HS-27A (cell line): ENCODE measurements at places on chromosomes 16 and 17.

GRCh38 chr16:3592559-3592958, 15.4 kb upstream of the NLRC3 start:
- no peak for DNase-seq

- DNase-seq: no peak
These were observed 141.1 kb downstream of the NTN1 start for GRCh38 chr17:9162275-9162985.

- DNase-seq: no peak
These were observed 76.2 kb upstream of the KSR1 start for GRCh38 chr17:27379888-27380533.

GRCh38 chr17:68711858-68712257, 110.7 kb upstream of the FAM20A start:
- DNase-seq: no peak

DNA sequence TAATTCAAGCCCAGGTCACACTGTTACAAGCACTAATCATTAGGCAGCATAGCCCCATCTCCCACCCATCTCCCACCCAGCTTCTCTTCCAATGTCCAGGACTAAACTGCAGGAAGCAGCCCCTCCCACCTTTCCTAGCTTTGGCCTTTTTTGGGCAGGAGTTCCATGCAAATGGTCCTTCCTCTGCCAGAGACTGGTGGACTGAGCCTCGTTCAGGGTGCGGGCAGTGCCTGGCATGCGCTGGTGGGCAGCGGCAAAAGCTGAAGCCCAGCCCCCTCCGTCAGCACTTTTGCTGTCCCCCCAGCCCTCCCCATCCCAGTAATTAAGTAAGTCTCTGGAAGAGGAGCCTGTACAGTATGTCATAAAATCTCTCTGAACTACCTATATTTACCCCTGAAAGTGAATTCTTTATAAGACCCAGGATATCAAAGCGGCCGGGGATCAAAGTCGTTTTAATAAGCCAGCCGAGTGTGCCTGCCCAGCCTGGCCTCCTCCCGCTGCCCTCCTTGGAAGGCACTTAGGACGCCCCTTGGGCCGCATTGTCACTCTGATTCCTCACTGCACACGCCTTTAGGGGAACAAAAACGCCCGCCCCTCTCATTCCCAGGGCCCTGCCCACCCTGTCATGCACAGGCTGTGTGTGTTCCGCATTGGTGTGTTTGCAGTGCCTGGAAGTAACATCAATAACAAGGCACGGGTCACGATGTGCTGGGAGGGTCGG, 109.9 kb downstream of the IRX5 start:
- no peak for DNase-seq

GRCh38 chr17:9912121-9913099, 7.3 kb upstream of the RCVRN start:
- DNase-seq: no peak

GRCh38 chr17:49899588-49899987, 51.7 kb upstream of the TAC4 start:
- DNase-seq: no peak

GRCh38 chr16:5354645-5355044, 257.1 kb upstream of the EEF2KMT start:
- DNase-seq: no peak

DNA sequence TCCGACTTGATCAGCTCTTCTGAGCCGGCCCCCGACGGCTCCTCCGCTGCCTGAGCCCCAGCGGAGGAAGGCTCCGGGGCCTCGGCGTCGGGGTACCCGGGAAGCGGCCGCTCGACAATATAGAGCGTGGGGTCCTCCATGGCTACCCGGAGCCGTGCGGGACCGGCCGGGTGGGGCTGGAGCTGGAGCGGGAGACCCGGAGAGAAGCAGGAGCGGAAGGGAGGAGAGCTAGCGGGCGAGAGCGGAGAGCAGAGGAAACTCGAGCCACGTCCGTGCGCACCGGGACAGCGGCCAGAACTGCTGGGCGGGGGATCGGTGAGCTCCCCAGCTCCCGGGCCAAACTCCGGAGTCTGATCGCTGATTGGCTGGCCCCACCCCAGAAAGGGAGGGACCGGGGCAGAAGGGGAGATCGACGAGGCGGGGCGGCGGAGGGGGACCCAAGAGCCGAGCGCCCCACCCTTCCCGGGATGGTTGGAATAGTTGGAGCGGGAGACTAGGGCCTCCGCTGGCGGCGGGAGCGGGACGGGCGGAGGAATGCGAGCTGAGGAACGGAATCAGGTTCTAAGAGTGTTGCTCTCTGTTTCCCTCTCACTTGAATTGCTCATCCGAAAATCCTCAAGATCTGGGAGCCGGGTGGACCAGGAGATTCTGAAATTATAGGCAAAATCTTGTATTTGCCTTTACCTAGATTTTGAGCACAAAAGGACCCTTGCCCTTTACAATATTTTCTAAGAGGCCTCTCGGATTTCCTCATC, at the start of gene CAVIN1:
CAVIN1 (minus strand) TSS at position 299 of the 755 bp plus-strand sequence; CDS start at position 140, 159 bp downstream.
- peak; percentile 80 for DNase-seq

- no peak for DNase-seq
These were observed 340.3 kb downstream of the FOXL1 start for GRCh38 chr16:86918637-86919036.

GRCh38 chr16:1788095-1788707, 5.3 kb downstream of the IGFALS start:
- DNase-seq: no peak

DNA sequence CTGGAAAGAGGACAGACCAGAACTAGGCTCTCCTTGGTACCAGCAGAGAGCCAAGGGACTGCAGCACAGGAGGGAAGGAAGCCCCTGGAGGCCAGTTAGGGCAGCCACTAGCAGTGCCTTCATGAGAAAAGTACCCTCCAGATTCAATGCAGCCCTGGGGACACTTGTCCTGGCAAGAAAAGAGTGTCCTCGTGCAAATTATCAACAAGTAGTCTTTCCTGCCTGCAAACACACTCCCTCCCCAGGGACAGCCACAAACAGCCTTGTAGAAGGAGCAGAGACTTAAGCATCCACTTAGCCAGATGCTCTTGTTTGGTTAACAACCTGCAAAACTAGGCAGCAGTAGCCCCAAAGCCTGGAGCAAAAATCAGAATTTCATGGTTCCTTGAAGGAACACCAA, 24.3 kb downstream of the CENPV start:
- no peak for DNase-seq

DNA sequence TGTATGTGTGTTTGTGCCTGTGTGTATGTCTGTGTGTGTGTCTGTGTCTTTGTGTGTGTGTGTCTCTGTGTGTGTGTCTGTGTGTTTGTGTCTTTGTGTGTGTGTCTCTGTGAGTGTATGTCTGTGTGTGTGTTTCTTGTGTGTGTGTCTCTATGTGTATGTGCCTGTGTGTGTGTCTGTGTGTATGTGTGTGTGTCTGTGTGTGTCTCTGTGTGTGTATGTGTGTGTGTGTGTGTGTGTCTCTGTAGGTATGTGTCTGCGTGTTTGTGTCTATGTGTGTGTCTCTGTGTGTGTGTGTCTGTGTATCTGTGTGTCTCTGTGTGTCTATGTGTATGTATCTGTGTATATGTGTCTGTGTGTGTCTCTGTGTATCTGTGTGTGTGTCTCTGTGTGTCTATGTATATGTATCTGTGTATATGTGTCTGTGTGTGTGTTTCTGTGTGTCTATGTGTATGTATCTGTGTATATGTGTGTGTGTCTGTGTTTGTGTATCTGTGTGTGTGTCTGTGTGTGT, 70.2 kb downstream of the USP43 start:
- DNase-seq: no peak

GRCh38 chr16:70781800-70782199, 19.2 kb downstream of the VAC14 start:
- DNase-seq: no peak
